Hindlimb muscle (tissue), 1 donor: ENCODE measurements at places on chromosomes 12 and 14.
A peak's percentile ranks its signal among the peaks of the same experiment; 100 is the strongest.

DNA sequence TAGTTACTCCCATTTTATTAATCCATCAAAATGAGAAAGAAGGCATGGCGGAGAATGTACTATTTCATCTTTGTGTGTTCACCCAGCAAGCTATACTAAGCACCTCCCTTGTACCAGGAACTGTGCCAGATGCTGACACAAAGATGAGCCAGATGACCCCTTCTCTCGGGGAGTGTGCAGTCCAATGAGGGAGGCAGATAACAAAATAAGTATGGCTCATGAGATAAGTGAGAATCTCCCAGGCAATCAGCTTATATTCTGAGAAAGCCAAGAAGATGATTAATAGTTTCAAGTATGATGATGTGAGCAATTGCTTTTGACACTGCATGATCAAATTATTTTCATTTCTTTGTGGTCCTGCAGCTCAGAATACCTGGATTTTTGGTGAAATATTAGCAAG, 1.3 kb upstream of the TMEM233 start:
- DNase-seq = no peak

DNA sequence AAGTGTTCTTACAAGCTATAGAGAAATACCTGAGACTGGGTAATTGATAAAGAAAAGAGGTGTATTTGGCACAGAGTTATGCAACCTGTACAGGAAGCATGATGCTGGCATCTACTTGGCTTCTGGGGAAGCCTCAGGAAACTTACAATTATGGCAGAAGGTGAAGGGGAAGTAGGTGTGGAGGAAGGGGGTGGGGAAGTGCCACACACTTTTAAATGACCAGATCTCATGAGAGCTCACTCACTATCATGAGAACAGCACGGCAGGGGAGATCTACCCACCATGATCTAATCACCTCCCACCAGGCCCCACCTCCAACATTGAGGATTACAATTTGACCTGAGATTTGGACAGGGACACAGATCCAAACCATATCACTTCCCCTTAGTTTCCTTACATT, 32.8 kb downstream of the TSHR start:
- no peak for DNase-seq

- DNase-seq = no peak
These were observed 883 bp upstream of the TBC1D15 start for GRCh38 chr12:71838676-71839075.

DNA sequence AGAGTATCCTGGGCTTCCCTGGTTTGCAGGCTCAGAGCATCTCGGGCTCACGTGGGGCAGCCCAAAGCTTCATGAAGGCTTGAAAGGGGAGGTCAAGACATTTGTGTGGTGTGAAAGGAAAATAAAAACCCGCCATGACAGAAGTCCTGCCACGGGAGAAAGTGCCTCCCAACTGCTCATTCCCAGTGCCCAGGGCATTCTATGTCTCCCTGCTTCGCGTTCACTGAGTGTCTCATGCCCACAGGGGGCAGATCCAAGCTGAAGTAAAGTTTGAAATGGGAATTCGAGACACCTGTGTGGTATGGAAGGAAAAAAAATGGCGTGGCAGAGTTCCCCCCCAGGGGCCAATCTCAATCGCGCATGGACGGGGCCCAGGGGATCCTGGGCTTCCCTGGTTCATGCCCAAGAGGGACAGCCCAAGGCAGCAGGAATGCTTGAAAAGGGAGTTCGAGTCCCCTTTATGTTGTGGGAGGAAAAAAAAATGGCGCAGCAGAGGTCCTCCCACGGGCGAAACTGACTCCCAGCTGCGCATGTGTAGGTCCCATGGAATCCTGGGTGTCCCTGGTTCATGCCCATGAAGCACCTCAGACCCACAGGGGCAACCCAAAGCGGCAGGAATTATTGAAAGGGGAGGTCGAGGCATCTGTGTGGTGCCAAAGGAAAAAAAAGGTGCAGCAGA, 576.7 kb downstream of the ALG10 start:
- no peak for DNase-seq

DNA sequence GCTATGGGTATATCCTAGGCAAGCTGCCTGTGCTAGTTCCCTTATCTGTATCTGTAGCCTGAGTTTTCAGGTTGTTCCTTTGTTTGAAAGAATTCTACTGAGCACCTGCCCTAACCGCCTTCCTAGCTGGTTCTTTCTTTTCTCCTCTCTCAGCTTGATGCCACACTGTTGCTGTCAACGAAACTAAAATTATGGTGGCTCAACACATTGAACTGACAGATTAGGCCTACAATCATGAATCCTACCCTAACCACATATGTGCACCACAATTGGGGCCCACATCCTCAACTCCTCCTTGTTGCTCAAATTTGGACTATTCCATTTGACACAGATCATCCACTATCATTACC, 36.2 kb upstream of the RESF1 start:
- DNase-seq = no peak

GRCh38 chr12:67271976-67272375, 2.8 kb downstream of the CAND1 start:
- no peak for DNase-seq

DNA sequence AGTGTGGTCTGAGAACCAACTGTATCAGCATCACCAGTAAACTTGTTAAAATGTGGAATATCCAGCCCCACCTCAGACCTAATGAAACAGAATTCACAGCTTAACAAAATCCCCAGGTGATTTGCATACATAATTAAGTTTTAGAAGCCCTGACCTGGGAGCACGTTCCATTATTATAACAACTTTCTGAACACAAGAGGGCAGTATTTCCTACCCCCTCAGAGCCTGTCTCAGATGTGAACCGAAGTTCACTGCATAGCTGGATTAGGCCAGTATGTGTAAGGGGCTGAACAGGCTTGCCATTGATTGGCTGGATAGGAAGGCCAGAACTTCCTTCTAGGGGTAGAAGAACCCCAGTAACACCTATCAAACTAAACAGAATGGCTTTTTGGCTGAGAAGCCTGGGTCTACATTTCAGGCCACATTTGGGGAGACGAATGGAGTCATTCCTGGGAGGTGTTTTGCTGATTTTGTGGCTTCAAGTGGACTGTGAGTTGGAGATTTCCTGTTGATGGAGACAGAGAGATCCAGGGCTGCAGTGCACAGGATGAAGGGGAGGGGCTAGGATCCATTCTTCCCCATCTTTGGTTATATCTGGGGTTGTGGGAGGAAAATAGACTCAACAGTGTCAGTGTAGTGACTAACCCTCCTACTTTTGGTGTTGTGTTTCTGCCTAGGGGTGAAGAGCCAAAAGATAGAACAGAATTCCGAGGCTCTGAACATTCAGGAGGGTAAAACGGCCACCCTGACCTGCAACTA, 94.7 kb upstream of the OR4E1 start:
- no peak for DNase-seq

GRCh38 chr12:123532019-123532418, 1.5 kb downstream of the RILPL1 start:
- DNase-seq = no peak

DNA sequence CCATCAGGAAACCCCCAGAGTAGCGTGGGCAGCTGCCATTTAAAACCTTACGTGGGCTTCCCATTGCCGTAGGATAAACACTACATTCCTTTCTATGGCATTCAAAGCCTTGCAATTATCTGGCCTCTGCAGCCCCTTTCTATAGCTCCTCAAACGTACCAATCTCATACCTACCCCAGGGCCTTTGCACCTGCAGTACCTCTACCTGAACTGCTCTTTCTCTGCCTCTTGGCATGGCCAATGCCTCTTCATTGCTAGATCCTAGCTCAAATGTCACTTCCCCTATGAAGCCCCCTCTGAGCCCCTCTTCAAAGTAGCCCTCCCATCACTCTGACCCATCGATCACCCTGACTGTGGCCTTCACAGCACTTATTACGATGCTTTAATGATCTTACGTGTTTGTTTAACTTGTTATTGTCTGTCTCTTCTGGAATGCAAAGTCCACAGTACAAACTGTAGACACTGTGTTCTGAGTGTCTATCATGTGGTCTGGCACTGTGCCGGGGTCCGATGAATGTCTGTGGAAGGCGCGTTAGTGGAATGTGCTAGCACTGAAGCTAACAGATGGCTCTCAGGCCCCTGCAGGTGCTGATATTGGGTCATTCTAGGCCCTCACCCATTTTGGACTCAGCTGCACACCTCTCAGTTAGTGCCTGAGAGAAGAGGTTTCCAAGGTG, 157.3 kb upstream of the NOS1 start:
- DNase-seq = no peak

GRCh38 chr14:99408286-99408970, 72.2 kb downstream of the SETD3 start:
- DNase-seq = no peak

- no peak for DNase-seq
These were observed 17.8 kb downstream of the FOXG1 start for GRCh38 chr14:28784096-28785048.

GRCh38 chr12:92505254-92506231, 197.2 kb upstream of the PLEKHG7 start:
- peak; percentile 65 for DNase-seq

GRCh38 chr14:74720526-74720925, 7.6 kb downstream of the FCF1 start:
- no peak for DNase-seq

GRCh38 chr12:121964813-121965643, 46.6 kb downstream of the CFAP251 start:
- no peak for DNase-seq

GRCh38 chr12:92445253-92446082, 257.3 kb upstream of the PLEKHG7 start:
- no peak for DNase-seq

GRCh38 chr12:4245446-4245845, 28.1 kb upstream of the CCND2 start:
- no peak for DNase-seq

- DNase-seq = no peak
These were observed 85.4 kb upstream of the HIF1A start for GRCh38 chr14:61609884-61610283.

GRCh38 chr12:54404061-54405004, 14.7 kb downstream of the ITGA5 start:
- no peak for DNase-seq

- DNase-seq = no peak
These were observed 53.5 kb downstream of the SUDS3 start for GRCh38 chr12:118429688-118430383.

- DNase-seq = no peak
These were observed 1.4 kb upstream of the GLRX5 start for GRCh38 chr14:95533391-95533821.

GRCh38 chr12:23066095-23066494, 441.1 kb downstream of the ETNK1 start:
- no peak for DNase-seq

DNA sequence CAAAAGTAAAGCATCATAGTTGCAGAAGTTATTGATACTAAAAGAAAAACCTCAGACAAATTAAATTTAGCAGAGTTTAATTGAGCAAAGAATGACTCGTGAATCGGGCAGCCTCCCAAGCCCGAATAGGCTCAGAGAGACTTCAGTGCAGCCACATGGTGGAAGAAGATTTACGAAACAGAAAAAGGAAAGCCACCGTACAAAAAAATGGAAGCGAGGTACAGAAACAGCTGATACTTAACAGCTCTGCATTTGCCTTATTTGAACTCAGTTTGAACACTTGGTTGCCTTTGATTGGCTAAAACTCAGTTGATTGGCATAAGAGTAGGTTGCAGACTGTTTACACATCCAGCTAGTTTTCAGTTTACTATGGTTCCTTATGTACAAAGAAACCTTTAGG, 12.9 kb downstream of the TTC9 start:
- DNase-seq = no peak

- no peak for DNase-seq
These were observed 13.5 kb downstream of the EXD2 start for GRCh38 chr14:69204753-69205152.

- DNase-seq = no peak
These were observed 19.4 kb downstream of the OTOGL start for GRCh38 chr12:80118565-80119324.

- DNase-seq = peak; percentile 55
These were observed 350.3 kb upstream of the CCDC196 start for GRCh38 chr14:66135831-66136230.

DNA sequence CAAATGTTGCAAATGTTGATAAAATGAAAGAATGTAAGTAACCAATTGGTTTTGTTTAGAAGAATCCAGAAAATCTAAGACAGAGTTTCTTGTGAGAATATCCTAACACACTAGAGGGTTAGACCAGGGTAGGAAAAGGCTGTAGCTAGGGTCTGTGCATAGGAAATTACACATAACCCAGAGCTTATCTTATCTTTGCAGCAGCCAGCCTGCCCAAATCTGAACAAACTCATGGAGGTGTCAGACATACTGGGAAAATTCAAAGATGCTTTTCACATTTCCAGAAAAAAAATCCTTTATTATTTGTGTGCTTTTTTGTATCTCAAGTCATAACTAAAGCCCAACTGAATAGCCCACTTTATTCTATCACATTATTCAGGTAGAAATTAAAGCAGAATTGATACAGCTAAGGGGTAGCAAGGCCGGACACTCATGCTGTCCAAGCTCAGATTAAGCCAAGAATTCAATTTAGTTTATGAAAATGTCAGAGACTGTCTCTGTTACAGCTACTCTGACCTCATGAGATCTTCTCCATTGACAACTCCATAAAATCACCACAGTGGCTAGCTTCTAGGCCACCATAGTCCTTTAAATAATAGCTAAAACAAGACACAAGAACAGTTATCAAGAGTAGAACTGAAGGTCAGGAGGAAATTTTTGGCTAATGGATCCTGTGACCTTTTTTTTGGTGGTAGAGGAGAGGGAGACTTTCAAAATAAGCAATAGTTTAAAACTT, 169.6 kb upstream of the RASSF8 start:
- no peak for DNase-seq

DNA sequence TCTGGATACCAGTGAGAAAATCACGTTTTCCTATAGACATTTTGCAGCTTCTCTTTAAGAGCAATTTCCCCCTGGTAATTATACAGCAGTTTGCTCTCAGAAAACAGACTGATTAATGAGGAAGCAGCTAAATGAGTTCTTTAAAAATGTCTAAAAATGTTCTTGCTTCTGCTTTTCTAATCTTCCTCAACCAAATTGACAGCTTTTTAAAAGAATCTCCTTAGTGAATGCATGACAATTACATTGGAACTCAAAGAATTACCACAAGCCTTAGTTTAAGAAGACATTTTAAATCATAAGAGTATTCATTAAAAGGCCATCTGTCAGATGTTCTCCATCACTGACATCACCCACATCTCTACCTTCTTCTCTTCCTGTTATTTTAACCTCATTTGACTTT, 135.8 kb upstream of the PLXNC1 start:
- DNase-seq = no peak

DNA sequence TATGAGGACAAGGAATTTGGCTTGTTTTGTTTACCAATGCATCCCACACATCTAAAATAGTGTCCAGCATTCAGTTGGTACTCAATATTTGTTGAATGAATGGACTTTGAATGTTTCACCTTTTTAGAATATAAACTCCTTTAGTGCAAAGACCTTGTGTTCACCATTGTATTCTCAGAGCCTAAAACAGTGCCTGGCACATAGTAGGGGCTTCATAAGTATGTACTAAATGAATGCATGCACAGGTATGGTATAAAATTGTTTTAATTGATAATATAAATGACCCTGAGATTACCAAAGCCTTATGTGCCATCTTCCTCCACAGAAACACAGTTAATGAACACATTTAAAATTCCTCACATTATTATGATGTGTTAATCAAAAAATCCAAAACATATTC, 5.0 kb upstream of the NFYB start:
- no peak for DNase-seq

GRCh38 chr12:27015730-27016076, 1.5 kb upstream of the TM7SF3 start:
- DNase-seq = no peak
